ENCODE measurements at places on chromosomes 1 and 21. TPM values are rescaled to one million over a fixed set of nuclear protein-coding genes. Genes with fewer than 3 reads are reported as not detected.
A peak's percentile ranks its signal among the peaks of the same experiment; 100 is the strongest.

DNA sequence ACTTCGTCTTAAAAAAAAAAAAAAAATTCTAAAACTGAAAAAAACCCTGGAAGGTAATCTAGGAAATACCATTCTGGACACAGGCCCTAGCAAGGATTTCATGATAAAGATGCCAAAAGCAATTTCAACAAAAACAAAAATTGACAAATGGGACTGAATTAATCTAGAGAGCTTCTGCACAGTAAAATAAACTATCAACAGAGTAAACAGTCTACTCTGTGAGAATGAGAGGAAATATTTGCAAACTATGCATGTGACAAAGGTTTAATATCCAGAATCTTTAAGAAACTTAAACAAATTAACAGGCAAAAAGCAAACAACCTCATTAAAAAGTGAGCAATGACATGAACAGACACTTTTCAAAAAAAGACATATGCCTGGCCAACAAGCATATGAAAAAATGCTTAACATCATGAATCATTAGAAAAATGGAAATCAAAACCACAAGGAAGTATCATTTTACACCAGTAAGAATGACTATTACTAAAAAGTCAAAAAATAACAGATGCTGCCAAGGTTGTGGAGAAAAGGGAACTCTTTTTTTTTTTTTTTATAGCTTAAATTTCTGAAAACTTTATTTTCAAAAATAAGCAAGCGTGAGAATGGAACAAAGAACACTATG, 29.4 kb upstream of the RNPC3 start:
- H3K27me3 ChIP-seq, result no peaks in the 10 kb centered on the region
- no peak overlapping the region for H3K4me3 ChIP-seq
- no peaks in the 10 kb centered on the region for H3K36me3 ChIP-seq
- no peak for DNase-seq
- H3K27ac ChIP-seq, result no peak overlapping the region

DNA sequence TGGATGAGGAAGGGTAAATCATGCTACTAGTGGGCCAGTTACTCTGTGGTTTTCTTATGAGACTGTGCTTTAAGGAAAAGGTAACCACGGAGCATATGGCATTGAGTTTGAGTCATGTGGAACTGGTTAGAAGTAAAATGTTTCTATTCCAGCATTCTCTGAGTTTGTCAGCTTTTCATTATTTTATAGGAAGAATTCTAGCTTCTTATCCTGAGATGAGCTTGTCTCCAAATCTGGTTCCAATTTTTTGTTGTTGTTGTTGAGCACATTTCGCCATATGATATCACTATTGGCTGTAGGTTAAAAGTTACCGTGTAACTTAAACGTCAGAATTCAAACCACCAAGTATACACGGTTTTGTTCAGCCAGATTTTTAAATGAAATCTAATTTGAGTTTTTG, 69.9 kb downstream of the ATF6 start:
- no peak overlapping the region for H3K4me3 ChIP-seq
- no peaks in the 10 kb centered on the region for H3K36me3 ChIP-seq
- H3K4me1 ChIP-seq, result no peaks in the 10 kb centered on the region
- no peaks in the 10 kb centered on the region for H3K27me3 ChIP-seq

DNA sequence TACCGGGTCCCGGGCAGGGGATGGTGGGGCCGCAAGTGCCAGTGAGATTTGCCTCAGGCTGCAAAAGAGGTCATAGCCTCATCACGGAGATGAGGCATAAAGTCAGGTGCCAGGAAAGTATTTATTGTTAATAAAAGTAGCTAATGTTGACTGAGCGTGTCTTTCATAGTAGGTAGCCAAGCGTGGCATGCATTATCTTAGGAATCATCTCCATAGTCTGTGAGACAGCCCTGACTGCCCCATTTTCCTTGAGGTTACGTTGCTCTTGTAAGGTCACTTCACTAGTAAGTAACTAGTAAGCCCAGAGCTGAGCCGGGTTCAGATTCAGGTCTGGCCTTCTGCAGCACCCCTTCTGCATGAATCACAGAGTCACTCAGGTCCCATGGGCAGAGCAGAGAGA, 174.2 kb downstream of the CAMTA1 start:
- no peak overlapping the region for H3K27ac ChIP-seq
- no peak overlapping the region for H3K4me3 ChIP-seq
- H3K36me3 ChIP-seq, result no peaks in the 10 kb centered on the region

GRCh38 chr21:35332841-35333426, 283.8 kb upstream of the RUNX1 start:
- H3K27me3 ChIP-seq, result no peaks in the 10 kb centered on the region
- H3K4me3 ChIP-seq, result no peak overlapping the region
- H3K36me3 ChIP-seq, result no peaks in the 10 kb centered on the region
- no peak overlapping the region for H3K27ac ChIP-seq
- no peaks in the 10 kb centered on the region for H3K4me1 ChIP-seq

GRCh38 chr1:198072177-198072576, 84.6 kb upstream of the NEK7 start:
- no peaks in the 10 kb centered on the region for H3K27me3 ChIP-seq
- no peak overlapping the region for H3K4me3 ChIP-seq
- no peaks in the 10 kb centered on the region for H3K4me1 ChIP-seq
- no peak for DNase-seq

- H3K4me3 ChIP-seq, result no peak overlapping the region
- no peaks in the 10 kb centered on the region for H3K27me3 ChIP-seq
- no peaks in the 10 kb centered on the region for H3K4me1 ChIP-seq
- DNase-seq, result no peak
- no peaks in the 10 kb centered on the region for H3K36me3 ChIP-seq
Observed at GRCh38 chr1:184559117-184559713, 172.4 kb downstream of the C1orf21 start.

GRCh38 chr1:162983671-162984425, 85.3 kb upstream of the RGS4 start:
- no peak overlapping the region for H3K4me3 ChIP-seq
- H3K27me3 ChIP-seq, result no peaks in the 10 kb centered on the region
- H3K4me1 ChIP-seq, result peaks cover 10% of the 10 kb centered on the region
- DNase-seq, result no peak

GRCh38 chr1:237681210-237681609, 209.5 kb downstream of the ZP4 start:
- no peaks in the 10 kb centered on the region for H3K36me3 ChIP-seq
- no peaks in the 10 kb centered on the region for H3K4me1 ChIP-seq
- no peak for DNase-seq
- no peak overlapping the region for H3K27ac ChIP-seq

GRCh38 chr1:159866905-159867663, 4.6 kb upstream of the VSIG8 start:
- H3K4me3 ChIP-seq, result no peak overlapping the region
- H3K36me3 ChIP-seq, result no peaks in the 10 kb centered on the region
- no peaks in the 10 kb centered on the region for H3K27me3 ChIP-seq
- no peak for DNase-seq

DNA sequence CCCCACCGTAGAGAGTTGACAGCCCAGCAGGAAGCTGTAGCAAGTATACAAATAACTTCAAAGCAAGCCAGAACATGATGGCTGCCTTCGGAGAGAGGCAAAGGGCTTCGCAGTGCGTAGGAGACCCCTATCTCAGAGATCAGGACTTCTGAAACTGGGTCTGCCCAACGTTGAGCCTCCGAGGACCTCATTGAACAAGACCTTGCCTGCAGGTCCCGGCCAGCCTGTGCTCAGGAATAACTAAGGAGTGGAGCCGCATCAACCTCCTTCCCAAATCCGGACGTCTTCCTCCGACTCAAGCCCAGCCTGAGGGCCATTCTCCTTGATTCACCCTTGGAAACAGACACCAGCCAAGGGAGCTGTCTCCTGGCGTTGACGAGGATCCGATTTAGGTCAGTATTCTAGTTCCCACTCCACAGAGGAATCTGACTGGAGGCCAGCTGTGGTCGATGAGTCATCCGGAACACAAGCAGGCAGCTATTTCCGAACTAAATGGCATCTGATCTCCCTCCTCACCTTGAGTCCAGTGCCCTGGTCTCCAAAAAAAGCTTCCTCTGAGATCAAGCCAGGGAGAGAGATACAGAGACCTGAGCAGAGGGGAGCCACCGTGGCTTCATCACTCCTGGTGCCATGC, 166.5 kb upstream of the COA6 start:
- no peak overlapping the region for H3K4me3 ChIP-seq
- no peak overlapping the region for H3K27ac ChIP-seq
- peak; percentile 81 for DNase-seq
- no peaks in the 10 kb centered on the region for H3K36me3 ChIP-seq

DNA sequence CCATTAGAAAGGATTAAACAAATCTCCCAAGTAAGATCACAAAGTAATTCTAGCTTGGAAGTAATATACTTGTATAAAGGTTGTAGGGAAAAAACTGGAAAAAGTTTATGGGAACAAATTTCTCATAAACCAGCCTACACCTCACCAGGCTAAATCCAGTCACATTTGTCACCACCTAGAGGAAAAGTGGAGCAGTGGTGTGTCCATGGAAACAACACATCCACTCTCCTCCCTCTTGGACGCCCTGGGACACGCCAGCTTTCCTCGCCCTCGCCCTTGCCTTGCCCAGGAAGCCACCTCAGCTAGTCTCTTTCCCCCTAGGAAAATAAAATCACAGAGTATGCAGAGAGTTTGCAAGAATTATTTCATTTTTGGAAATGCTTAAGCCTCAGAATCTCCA, 2.2 kb downstream of the PALMD start:
- H3K4me1 ChIP-seq, result peaks cover 53% of the 10 kb centered on the region
- peak overlapping the region; percentile 57 for H3K4me3 ChIP-seq

DNA sequence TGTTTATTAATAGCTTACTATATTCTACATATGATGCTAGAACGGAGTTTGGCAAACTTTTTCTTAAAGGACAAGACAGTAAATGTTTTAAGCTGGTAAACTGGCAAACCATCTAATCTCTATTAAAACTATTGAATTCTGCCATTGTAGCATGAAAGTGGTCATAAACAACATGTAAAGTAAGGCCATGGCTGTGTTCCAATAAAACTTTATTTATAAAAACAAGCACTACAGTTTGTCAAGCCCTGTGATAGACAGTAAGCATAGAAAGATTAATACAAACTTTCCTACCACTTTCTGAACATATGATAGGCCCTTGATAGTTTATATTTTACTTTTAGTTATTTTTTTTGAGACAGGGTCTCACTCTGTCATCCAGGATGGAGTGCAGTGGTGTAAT, 22.4 kb downstream of the PEA15 start:
- H3K27ac ChIP-seq, result no peak overlapping the region
- H3K36me3 ChIP-seq, result peaks cover 33% of the 10 kb centered on the region
- H3K27me3 ChIP-seq, result no peaks in the 10 kb centered on the region
- H3K4me1 ChIP-seq, result no peaks in the 10 kb centered on the region
- DNase-seq, result no peak

DNA sequence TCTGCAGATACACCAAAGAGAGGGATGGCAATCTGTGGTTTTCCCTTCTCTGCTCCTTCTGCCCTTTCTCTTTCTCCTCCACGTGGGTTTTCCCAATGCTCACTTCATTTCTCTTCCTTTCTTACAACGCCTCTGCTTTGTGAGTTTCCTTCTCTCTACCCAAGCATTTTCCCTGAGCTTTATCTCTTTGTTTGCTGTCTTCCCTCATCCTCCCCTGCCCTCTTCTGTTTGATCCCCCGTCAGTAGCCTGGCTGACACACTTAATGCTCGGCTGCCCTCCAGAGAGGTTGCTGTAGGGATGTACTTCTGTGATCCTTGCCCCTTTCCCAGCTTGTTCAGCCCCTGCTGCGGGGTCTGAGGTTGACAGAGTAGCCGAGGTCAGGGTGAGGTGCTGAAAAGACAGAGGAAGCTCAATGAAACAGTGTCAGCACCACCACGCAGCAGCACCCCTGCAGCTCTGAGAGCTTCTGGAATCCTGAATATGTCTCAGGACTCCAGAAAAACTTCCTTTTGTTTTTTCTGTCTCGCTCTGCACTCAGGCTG, 6.0 kb downstream of the EDARADD start:
- H3K4me3 ChIP-seq, result no peak overlapping the region
- H3K27me3 ChIP-seq, result no peaks in the 10 kb centered on the region
- no peak for DNase-seq
- peaks cover 12% of the 10 kb centered on the region for H3K4me1 ChIP-seq
- no peak overlapping the region for H3K27ac ChIP-seq
- no peaks in the 10 kb centered on the region for H3K36me3 ChIP-seq

DNA sequence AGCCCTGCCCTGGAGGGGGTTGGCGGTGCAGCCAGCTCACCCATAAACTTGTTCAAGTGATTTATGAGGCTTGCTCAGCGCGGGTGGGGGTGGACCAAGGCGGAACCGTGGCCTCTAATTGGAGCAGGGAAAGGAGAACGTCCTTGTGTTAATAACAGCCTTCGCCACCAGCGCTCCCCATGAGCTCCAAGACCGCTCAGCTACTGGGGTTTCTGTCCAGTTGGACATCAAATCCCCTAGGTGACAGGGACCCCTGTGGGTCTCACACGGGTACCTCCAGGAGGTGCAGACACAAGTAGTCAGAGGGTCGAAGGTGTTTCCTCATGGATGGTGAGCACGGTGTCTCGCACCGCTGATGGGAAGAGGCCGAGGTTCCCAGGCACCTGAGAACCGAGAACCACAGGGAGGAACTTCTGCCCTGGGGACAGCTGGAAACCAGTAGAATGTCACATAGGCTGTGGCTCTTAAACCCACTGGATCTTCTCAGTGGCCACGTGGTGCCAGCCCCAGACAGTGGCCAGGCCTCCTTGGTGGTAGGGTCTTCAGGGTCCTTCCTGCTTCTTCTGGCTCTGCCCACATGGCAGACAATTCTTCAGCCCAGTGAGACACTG, 3.7 kb upstream of the ACTRT2 start:
- H3K27me3 ChIP-seq, result peaks cover 94% of the 10 kb centered on the region
- no peak for DNase-seq
- H3K4me3 ChIP-seq, result no peak overlapping the region

GRCh38 chr1:81714636-81715035, 86.1 kb upstream of the ADGRL2 start:
- no peak for DNase-seq
- H3K27ac ChIP-seq, result no peak overlapping the region
- no peak overlapping the region for H3K4me3 ChIP-seq
- H3K36me3 ChIP-seq, result peaks cover 9% of the 10 kb centered on the region

GRCh38 chr1:60911966-60912697, 170.2 kb upstream of the NFIA start:
- H3K4me1 ChIP-seq, result no peaks in the 10 kb centered on the region
- no peak for DNase-seq
- no peaks in the 10 kb centered on the region for H3K36me3 ChIP-seq
- H3K4me3 ChIP-seq, result no peak overlapping the region

The CHODL gene
- total RNA-seq, result 0.53 TPM

The KCNK2 gene
- 0.90 TPM for total RNA-seq

The NEK7 gene
- total RNA-seq, result 67.4 TPM

The OR10J1 gene
- not detected for total RNA-seq

The AIM2 gene
- total RNA-seq, result not detected

The XPR1 gene
- total RNA-seq, result 10.4 TPM

The HES3 gene
- not detected for total RNA-seq

The COL6A2 gene
- 22.0 TPM for total RNA-seq

The RNU1-4 gene
- 3,235 TPM for total RNA-seq

The TSTD1 gene
- 70.8 TPM for total RNA-seq

The KCNJ10 gene
- total RNA-seq, result not detected

The TRAF3IP3 gene
- not detected for total RNA-seq

The CFHR1 gene
- total RNA-seq, result 0.81 TPM
